HFF-Myc (cell line): ENCODE measurements at places on chromosomes 13 and 19.

GRCh38 chr13:31246918-31247317, 47.1 kb downstream of the B3GLCT start:
- DNase-seq, result no peak

- DNase-seq, result no peak
Observed at GRCh38 chr13:107252428-107252827, 684.5 kb upstream of the ARGLU1 start.

DNA sequence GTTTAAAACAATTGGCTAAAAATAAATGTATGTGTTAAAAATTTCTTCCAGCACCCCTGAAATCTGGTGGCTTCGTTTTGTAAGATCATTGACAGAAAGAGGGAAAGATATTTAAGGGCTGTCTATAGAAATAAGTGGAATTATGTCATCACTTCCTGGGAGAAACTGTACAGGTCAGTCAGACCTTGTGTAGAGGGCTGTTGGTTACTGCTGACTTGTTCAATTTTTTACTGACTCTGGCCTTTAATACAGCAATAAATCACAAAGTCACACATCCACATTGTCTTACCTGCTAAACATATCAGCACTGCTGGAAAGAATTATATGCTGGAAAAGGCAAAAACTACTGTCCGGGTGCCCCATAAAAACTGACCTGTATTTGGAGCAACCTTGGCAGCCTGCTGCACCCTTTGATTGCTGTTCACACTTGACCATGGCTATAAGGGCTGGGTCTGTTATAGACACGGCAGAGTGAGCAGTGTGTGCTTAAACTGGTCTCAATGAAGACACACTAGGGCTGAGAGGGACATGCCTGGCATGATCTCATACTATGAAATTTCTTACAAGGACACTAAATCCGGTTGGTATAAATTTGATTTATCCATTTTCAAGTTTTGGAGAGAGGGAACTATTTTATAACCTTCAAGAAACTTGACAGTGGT, 162.1 kb downstream of the NHLRC3 start:
- no peak for DNase-seq

DNA sequence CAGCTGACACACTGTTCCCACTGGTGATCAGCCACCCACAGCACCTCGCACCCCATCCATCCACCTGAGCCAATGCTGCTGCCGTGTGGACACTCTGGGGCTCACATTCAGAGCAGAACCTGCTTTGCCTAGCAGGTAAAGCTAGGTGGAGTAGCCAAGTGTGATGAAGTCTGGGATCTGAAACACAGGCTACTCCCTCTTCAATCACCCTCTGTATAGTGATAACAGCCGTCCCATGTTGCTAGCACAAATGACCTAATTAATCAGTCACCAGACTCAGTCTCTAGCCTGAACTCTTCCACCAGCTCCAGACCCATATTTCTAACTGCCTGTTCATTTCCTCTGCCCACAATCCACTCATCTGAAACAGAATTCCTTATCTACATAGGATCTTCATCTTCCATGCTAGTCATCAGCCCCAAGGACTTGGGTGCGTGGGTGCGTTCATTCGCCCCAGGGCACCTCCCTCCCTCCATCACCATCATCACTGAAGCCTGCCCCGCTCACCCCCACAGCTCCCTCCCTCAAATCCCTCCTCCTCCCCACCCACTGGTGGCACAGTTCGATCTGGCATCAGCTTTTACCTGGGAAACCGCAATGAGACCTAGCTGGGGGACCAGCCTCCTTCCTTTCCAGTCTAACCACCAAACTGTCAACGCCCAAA, 19.8 kb downstream of the STK24 start:
- no peak for DNase-seq

DNA sequence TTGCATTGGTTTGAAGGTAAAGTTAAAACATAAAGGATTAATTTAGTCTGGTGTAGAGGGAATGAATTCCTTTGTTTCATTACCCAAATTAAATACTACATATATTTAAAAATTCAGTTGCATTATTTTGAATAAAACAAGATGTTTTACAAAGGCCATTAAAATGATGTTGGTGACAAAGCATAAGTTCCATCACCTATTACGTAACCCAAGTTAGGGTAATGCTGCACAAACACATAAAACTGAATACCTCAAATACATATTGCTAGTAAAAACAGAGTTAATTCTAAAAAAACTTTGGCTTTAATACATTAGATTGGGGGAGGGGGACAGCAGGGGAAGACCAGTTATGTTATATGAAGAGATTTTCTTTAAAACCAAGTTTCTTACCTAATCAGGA, 80.3 kb downstream of the SERP2 start:
- no peak for DNase-seq

DNA sequence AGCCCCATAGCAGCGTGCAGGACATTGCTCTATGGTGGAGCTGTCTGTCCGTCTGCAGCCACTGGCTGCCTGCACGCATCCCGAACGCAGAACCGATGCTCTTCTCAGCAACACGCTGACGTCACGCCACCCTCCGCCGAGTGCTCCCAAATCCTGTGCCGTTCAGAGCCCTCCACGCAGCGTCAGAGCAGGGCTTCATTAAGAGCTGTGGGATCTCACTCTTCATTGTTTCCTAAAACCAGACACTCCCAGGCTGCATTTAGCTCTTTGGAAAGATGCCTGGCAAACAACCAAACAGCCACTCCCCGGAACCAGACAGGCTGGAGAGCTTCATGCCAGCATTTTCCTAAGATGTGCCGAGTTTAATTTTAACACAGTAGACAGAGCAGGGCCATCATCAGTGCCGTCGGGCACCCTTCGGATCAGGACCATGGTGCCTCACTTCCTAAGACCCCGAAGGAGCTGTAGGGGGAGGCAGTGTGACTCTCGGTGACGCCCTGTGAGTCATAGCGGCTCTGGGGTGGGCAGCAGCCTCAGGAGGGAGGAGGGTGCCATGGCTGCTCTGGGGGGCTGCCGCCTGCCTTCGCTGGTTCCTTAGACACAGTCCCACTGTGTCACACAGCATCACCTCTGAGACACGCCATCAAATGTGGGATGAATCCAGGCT, 131.5 kb upstream of the MCF2L start:
- no peak for DNase-seq

DNA sequence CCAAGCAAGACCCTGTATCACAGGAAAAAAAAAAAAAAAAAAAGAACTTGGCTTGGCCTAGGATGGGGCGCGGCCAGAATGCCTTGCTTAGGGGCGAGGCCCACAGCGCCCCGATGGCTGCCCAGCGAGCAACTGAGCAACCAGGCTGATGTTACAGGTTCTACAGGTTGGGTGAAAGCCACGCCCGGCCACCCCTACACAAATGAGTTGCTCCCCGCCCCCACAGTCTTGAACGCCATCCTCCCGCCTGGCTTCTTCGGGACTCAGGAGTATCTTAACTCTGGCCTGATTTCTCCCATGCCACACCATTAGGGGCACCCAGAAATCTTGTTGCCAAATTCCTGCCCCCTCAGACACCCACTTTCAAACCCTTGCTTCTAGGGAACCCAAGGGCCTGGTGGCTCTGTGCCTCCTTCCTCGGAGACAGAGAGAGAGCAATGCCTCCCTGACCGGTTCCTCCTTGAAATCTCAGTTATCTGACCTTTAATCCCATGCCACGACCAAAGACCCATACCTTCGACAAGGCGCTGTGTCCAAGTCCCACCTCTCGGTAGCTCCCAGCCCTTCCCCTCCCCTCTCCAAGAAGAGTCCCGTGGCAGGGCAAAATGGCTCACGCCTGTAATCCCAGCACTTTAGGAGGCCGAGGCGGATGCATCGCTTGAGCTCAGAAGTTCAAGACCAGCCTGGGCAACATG, 1.1 kb upstream of the CBLC start:
- DNase-seq, result no peak

DNA sequence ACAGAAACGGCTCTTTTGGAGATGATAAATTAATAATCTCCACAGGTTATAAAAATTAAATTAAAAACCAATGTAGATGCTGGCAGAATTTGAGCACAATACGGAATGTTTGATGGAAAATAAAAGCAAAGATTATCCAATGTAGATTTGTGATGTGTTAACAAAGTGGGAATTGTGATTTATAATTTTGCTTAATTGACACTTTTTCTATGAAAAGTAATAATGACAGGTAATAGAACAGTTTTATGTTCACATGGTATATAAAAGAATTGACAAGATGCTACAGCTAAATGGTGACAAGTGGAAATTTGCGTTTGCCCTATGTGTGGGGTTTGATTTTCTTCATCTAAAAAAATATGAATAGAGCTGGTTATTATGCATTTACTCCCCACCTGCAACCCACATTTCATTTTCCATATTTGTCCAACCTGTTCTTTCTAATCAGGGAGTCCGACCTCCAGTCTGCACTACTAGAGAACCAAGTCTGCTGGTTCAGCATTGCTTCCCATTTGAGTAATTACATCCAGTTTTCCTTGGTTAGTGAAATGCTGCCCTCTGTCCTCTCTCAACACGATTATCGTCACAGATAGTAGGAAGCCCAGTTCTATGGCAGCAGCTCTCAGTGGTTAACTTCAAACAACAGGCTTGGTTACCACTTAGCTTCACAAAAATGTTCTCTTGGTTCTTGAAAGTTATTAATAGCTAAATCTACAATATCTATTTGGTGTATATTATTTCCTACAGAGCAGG, 61.4 kb upstream of the SLITRK1 start:
- DNase-seq, result no peak

- DNase-seq, result no peak
Observed at GRCh38 chr13:22189176-22190048, 518.5 kb downstream of the FGF9 start.

DNA sequence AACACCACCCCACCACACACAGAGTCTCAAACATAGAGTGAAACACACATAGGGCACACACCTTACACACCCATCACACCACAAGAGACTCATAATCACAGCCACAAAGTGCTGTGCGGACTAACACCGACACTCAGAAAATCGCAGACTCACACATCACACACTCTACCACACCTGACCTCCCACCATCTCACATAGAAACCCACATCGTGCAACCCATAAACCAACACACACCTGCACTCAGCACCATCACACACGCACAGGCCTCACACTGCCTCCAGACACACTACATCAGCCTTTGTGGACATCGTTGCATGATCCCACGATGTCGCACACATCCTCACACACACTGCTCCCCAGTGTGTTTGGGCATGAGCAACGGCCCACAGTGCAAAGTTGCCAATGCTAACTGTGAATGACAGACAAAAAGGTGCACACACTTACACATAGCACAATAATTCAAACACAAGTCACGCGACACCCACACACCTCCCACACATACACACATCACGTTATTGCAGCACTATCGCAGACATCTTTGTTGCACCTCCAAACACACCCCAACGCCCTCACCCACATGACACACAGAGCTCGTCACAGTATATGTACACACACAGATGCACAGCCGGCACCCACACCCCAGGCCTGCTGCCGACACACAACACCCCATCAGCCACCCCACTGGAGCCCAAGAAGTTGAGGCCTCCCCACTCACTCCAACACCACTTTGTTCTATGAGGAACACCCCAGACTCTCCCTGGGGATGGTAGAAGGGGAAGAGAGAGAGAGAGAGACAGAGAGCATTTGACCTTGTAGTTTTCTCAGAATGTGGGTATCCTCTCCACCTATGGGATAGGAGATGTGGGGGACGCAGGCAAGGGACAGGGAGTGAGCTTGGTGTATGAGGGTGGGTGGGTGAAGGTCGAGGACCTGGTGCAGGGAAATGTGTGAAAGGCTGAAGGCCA, 1.2 kb upstream of the ATP1A3 start:
- no peak for DNase-seq

GRCh38 chr13:98363326-98363725, 186.3 kb upstream of the RNF113B start:
- no peak for DNase-seq

DNA sequence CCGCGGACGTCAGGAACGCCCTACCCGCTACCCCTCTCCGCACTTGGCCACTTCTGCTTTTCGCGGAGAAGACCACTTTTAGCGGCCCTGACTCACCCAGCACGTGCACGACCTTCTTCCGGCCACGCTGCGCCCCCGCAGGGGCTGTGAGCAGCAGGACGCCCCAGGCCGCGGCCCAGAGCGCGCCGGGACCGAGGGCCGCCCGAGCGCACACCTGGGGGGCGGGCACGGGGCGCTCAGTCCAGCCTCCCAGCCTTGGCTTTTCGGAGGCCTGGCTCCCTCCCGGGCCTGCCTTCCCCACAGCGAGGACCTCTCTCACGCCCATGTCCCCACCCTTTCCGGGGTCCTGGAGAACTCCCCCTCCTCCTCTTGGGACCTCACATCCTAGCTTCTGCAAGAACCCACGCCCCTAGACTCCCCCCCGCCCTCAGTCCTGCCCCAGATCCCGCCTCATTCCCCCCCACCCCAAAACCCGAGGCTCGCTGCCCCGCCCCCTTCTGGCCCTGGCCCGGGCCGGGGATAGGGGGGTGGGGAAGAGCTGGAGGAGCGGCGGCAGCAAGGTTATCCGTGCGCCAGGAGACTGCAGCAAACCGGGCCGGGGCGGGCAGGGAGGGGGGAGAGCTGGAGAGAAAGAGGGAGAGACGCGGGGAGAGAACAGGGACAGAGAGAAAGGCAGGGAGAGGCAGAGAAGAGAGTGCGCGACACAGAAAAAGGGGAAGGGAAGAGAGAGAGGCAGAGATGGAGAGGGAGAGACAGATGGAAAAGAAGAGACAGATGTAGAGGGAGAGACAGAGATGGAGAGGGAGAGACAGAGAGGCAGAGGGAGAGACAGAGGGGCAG, 11.5 kb downstream of the TM6SF2 start:
- DNase-seq, result no peak

GRCh38 chr13:98445340-98446233, 131.3 kb downstream of the STK24 start:
- no peak for DNase-seq

DNA sequence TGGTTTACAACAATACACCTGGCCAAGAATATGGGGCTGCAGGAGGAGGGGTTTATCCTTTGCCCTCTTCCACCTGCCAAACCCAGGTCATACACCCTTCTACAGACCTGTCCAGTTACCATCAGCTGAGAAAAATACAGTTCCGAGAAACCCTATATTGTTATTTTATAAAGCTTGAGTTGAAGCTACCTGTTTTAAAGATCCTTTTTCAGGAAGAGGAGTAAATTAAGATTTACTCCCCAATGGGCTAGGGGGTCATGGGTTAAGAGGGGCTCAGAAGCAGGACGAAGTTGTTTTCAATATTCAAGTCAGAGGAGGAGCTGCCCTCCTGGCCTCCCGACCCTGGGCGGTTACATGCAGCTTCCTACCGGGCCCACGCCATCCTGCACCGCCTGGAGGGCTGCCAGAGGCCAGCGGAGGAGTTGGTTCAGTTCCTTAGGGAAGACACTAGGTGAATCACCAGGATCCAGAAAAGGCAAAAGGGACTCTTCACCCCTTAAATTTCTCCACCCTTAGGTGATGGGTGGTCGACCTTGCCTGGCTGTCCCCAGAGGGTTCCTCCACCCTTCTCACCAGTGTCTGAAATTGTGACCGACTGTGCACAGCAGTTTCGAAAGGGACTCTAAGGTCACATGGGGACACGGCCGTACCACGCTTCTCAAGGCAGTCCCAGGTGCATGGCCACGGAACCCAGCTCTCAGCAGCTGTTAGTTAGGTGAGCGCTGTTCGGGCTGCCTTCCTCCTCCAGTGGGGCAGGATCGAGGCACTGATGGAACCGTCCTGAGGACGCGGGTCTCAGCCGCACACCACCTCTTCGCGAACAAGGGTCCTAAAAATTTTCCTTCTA, 1.2 kb downstream of the GJB2 start:
- no peak for DNase-seq

- no peak for DNase-seq
Observed at GRCh38 chr13:100280681-100281080, 191.8 kb downstream of the PCCA start.

- DNase-seq, result no peak
Observed at GRCh38 chr19:13557756-13558398, 51.6 kb upstream of the CACNA1A start.
